ENCODE measurements at places on chromosomes 7 and 10.

DNA sequence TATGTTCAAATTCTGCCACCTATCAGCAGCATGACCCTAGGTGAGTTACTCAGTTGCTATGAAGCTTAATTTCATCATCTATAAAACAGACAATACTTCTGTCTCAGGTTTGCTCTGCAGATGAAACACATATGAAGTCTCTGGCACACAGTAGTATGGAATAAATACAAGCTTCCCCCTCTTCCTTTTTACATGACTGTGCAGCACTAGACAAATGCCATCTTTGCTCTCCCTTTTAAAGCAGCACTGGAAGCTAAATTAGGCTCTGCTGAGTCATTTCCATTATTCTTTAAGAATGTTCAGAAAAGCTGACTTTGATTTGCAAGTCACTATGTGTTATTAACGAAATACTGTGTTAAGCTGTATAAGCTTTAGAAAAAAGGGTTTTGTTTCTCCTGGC, 40.7 kb upstream of the ANAPC16 start:
- no peak overlapping the region for H3K27ac ChIP-seq
- H3K4me1 ChIP-seq: no peaks in the 10 kb centered on the region
- H3K36me3 ChIP-seq: no peaks in the 10 kb centered on the region
- no peak for DNase-seq

- H3K27me3 ChIP-seq: no peaks in the 10 kb centered on the region
- no peak overlapping the region for H3K27ac ChIP-seq
- H3K4me3 ChIP-seq: no peak overlapping the region
- H3K36me3 ChIP-seq: no peaks in the 10 kb centered on the region
- no peaks in the 10 kb centered on the region for H3K4me1 ChIP-seq
- no peak for DNase-seq
Measured at GRCh38 chr7:78247910-78248689, 449.5 kb downstream of the PHTF2 start.

DNA sequence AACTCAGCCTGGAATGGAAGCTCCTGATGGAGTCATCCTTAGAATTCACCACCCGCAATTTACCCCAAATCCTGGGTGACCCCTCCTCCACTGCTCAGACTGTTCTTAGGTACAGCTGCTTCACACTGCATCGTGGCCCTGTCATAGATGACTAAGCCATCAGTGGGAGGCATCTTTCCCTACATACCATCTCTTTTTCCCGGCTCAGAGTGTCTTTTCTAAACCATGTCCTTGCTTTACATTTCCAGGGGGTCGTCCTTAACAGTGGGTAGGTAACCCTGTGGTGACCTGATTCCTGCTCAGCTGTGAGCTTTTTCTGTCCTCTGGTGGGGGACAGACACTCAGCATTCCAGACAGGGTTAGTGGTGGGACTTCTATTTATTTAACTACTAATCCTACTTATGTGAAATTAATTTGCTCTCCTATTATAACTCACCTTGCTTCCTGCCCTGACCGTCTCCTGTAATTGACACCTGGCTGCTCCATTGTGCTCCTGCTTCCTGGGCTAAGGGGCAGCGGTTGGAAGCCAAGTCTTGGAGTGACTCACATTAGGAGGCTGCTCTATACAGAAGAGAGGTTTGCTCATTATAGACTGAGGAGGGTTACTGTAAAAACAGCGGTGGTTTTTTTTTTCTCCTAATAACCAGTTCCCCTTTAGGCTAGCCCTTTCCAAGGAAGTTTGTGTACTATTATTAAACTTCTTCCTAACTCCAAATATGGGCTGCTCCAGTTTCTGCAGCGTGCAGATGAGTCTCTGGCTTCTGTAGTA, 40.6 kb downstream of the PYROXD2 start:
- no peaks in the 10 kb centered on the region for H3K27me3 ChIP-seq
- no peak overlapping the region for H3K4me3 ChIP-seq
- no peak overlapping the region for H3K27ac ChIP-seq

DNA sequence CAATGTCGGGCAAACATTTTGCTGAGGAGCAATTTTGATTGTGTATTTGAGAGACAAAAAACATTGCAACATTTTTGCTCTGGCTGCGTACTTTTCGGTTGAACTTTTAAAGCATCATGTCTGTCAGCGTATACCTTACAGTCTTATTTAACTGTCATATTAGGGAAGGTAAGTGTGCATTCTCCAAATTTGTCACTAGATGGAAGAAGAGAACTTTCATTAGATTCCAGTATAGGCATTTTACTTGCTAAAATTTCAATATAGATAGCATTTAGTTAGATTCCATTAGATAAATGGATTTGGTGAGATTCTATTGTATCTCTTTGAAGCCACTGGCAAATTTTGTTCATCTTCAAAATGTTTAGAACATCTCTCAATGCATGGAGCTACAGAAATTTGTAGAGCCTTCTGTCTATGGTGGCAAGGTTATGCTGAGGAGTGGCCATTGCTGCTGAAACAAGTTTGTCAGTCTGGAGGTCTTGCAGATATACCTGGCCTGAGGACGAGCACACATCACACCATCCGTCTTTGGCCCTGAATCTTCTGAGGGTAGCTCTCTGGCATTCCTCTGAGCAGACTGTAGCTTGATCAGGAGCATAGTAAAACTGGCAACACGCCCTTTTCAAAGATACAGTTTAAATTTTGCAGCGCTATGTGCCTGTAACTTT, 437.5 kb upstream of the MBL2 start:
- DNase-seq: no peak
- no peaks in the 10 kb centered on the region for H3K4me1 ChIP-seq

- DNase-seq: no peak
- H3K4me3 ChIP-seq: peak overlapping the region; percentile 90
- H3K27me3 ChIP-seq: no peaks in the 10 kb centered on the region
- peaks cover 25% of the 10 kb centered on the region for H3K4me1 ChIP-seq
- H3K27ac ChIP-seq: peak overlapping the region; percentile 83
Measured at GRCh38 chr10:95693071-95693667, 558 bp downstream of the TCTN3 start.

DNA sequence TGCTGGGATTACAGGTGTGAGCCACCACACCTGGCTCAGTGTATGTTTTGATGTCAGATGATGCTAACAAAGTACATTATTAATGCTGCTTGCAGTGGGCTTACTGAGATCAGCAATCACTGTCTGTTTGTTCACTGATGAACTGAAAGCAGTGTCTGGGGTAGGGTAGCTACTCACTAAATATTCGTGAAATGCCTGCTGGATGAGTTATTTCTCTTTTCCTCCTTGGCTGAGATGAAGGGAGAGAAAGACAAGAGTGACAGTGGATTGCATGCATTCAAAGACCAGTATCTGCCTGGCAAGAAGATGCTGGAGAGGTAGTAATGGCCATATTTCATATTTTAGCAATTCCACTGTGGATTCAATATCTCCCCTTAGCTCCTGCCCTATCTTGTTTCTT, 32.3 kb downstream of the FAM107B start:
- no peak for DNase-seq
- H3K4me1 ChIP-seq: peaks cover 29% of the 10 kb centered on the region
- peak overlapping the region; percentile 15 for H3K27ac ChIP-seq
- H3K4me3 ChIP-seq: no peak overlapping the region

- H3K36me3 ChIP-seq: peaks cover 2% of the 10 kb centered on the region
- H3K27ac ChIP-seq: no peak overlapping the region
- no peak overlapping the region for H3K4me3 ChIP-seq
- peak; percentile 75 for DNase-seq
- peaks cover 9% of the 10 kb centered on the region for H3K4me1 ChIP-seq
- H3K27me3 ChIP-seq: no peaks in the 10 kb centered on the region
Measured at GRCh38 chr7:130875265-130875741, 141.3 kb upstream of the KLF14 start.

GRCh38 chr7:4775848-4776623, 613 bp downstream of the AP5Z1 start:
- H3K4me3 ChIP-seq: peak overlapping the region; percentile 72
- peak overlapping the region; percentile 93 for H3K27ac ChIP-seq
- H3K4me1 ChIP-seq: peaks cover 23% of the 10 kb centered on the region
- DNase-seq: peak; percentile 58
- no peaks in the 10 kb centered on the region for H3K27me3 ChIP-seq
- no peaks in the 10 kb centered on the region for H3K36me3 ChIP-seq

DNA sequence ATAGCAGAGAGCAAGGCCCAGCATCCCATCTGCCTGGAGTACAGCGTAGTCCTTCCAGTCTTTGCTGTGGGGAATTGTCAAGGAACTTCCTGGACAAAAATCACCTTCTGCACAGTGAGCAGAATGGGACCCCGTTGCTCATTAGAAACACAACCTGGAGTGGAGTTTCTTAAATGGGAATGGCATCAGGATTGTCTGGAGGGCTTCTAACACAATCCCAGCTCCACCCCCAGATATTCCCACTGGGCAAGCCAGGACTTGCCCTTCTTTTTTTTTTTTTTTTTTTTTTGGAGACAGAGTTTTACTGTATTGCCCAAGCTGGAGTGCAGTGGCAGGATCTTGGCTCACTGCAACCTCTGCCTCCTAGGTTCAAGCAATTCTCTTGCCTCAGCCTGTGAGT, 356.4 kb downstream of the GALNT17 start:
- DNase-seq: no peak
- no peaks in the 10 kb centered on the region for H3K27me3 ChIP-seq
- no peaks in the 10 kb centered on the region for H3K4me1 ChIP-seq
- H3K27ac ChIP-seq: no peak overlapping the region

GRCh38 chr10:51596695-51597094, 102.7 kb downstream of the CSTF2T start:
- no peak overlapping the region for H3K4me3 ChIP-seq
- H3K27ac ChIP-seq: no peak overlapping the region
- H3K27me3 ChIP-seq: no peaks in the 10 kb centered on the region
- no peaks in the 10 kb centered on the region for H3K36me3 ChIP-seq

Measured in body of pancreas (tissue), 4 donors.